Germinal center (tissue), 1 donor: ENCODE measurements at places on chromosomes 11 and 22.

DNA sequence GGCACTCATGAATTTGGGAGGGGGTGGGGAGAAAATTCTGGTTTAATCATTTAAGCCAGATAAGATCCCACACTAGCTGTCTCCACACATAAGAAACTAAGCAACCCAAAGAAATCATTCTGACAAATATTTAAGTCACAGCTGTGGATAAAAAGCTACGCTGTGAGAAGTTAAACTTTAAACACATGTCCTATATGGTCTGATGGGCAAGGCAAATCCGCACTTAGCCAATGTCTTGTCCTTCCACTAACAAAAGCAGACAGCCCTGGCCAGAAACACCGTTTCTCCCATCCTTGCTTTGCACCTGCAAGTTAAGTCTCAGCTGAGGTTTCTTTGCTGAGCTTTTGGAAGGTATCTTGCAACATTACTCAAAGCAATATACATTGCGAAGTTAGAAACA is 68.0 kb downstream of the ETS1 start:
- peak; percentile 33 for DNase-seq

- no peak for DNase-seq
Observed at GRCh38 chr22:34834059-34834458, 231.9 kb upstream of the ISX start.

GRCh38 chr22:38353142-38353629 is 36.0 kb upstream of the CSNK1E start:
- peak; percentile 79 for DNase-seq

- DNase-seq: no peak
Observed at GRCh38 chr11:134752526-134752925, 340.5 kb upstream of the B3GAT1 start.

DNA sequence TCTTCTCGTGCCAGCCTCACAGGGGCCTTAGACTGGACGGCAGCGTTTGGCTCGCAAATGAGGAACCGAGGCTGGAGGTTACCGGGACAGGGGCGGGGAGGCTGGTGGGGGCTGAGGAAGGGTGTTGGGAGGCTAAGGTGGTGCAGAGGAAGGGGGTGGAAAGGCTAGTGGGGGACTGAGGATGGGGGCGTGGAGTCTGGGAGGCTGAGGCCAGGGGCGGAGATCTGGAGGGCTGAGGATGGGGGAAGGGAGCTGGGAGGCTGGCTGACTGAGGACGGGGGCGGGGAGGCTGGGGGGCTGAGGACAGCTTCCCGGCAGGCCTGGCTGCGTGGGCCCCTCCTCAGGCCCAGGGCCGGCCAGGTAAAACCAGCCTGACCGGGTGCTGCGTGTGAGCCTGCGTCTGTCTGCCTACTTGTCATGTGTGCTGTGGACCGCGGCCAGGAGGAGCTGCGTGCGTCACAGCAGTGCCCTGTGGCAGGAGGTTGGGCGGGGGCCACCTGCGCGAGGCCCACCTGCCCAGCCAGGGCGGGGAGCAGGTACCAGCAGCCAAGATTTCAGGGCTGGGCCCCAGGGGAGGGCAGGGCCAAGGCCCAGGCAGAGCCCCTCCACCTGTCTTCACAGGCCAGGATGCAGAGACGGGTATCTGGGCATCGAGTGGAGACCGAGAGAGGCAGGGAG is 9.4 kb upstream of the PIM3 start:
- no peak for DNase-seq

DNA sequence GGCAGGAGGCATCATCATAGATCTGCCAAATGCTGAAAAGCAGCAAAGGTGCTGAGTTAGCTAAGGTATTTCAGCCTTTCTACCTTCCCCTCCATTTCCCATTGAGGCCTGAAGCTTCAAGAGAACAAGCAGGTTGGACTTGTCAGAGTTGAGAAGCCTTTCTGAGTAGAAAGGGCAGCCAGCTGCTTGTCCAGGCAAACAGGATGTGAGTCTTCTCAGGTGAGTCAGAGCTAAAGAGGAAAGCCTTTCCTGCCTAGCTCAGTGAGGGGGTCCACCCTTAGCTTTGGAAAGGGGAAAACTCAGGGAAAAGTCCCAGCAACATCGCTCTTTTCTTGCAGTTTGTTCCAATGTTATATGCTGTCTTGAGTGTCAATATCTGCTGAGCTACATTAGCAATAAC is 13.2 kb upstream of the MPZL2 start:
- no peak for DNase-seq

DNA sequence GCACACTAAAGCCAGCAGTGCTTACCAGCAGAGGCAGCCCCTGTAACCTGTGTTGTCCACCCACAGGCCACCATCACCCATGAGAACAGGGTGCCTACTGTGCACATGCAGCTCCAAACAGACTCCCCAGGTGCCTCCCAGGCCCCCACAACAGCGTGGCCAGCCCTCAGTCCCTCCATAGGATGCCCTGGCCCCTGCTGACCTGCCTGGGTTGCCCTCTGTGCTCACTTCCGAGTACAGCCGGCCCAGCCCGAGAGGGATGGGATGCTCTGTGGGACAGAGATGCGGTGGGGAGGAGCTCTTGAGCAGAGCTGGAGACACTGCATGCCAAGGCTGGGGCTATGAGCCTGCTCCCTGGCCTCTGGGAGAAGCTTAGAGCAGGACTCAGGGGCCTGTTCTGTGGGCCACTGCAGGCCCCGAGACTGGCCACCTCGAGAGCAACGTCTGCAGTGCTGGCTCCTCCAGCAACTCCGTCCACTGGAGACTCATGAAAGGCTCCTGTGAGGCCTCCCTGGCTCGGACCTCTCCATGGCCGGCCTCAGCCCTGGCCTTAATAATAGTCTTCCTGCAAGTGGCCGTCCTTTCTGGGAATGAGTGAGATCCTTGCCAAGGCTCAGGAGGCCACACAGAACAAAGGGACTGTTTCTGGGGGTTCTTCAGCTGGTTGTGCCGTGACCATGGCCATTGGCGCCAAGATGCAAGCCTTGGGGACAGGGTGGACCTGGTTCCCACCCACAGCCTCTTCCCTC is 27.0 kb downstream of the FADS2 start:
- DNase-seq: no peak

DNA sequence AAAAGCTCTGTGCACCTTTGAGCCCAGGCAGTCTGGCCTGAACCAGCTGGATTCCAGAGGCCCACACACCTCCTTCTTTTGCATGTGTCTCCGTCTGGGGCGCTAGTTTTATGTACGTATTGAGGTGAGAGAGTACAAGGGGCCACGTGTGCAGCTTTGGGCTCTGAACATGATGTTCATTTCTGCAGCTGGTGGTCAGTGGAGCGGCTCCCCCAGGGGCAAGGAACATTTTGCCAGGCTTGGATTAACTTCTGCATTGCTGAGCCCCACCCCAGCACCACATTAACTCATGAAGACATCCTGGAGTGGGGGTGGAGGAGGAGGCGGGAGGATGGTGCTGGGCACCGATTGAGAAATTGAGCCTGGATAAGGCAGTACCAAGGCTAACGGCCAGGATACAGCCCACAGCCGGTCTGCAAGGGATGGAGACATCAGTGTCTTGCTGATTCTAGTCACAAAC is 13.8 kb downstream of the USP2 start:
- no peak for DNase-seq

- DNase-seq: no peak
Observed at GRCh38 chr22:19880786-19881569, 26.3 kb upstream of the GNB1L start.

GRCh38 chr11:10784232-10785145 is 24.2 kb downstream of the EIF4G2 start:
- DNase-seq: no peak

DNA sequence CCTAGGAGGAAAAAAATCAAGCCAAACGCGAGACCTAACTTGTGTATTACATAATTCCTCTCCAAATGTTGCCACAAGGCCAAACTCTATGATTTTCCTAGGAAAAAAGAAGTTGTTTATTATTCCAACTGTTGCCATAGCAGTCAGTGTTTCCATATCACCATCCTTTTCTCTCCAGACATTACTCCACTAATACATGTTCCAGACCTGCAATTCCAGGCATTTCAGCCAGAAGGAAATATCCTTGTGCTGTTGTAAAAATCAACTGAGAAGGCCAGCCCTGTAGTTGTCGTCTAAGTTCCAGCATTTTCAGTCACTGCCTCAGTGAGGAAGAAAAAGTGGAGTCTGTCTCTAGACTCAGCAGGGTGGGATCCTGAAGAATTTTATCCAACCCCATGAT is 33.1 kb upstream of the PAMR1 start:
- no peak for DNase-seq

DNA sequence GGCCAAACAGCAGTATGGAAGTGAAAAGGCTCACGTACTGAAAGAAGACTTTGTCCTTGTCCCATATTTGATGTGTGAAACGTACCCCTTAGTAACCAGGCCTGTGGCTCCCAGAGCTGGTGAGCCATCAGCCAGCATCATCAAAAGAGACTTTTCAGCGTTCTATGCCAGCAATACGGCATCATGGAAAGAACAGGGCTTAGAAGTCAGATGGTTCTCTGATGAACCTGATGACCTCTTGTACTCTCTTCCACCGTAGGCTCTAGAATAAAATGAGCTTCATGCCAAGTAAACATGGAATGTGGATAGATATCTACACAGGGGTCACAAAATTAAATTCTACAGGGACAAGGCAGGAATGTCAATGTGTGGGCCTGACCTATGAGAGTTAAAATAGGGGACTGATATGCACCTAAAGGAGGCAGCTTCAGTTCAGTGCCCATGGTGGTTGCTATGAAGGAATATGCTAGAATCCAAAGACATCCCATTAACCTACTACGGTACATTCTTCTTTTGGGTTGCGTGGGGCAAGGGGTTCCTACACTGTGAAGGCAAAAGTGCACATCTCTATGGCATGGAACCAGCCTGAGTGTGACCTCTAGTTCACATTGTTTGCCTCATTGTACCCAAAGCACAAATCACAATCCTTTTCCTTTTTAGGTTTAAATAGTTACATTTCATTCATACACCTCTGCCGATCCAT is 130.6 kb downstream of the ETS1 start:
- DNase-seq: no peak

DNA sequence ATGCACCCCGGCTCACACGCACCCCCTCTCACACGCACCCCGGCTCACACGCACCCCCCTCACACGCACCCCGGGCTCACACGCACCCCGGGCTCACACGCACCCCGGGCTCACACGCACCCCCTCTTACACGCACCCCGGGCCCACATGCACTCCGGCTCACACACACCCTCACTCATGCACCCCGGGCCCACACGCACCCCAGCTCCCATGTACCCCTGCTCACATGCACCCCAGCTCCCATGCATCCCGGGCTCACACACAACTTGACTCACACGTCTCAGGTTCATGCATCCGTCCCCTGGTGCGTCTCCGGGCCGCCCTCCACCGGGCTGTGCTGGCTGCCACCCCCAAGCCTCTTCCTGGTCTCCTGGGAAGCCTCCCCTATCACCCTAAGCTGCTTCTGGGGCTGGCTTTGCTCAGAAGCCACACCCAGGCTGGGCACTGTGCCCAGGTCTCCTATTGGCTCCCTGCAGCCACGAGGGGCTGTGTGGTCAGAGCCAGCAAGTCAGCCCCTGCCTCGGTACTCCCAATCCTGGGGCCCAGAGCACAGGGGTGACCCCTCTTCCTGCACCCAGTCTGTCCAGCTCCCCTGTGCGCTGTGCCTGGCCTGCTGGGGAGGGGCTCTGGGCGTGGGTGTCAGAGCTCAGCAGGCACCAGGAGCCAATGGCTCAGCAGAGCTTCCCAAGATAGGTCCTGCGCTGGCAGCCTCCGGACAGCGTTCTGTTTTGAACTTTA is 16.9 kb downstream of the TSPAN4 start:
- no peak for DNase-seq

GRCh38 chr11:122727101-122727929 is 71.8 kb downstream of the UBASH3B start:
- no peak for DNase-seq

DNA sequence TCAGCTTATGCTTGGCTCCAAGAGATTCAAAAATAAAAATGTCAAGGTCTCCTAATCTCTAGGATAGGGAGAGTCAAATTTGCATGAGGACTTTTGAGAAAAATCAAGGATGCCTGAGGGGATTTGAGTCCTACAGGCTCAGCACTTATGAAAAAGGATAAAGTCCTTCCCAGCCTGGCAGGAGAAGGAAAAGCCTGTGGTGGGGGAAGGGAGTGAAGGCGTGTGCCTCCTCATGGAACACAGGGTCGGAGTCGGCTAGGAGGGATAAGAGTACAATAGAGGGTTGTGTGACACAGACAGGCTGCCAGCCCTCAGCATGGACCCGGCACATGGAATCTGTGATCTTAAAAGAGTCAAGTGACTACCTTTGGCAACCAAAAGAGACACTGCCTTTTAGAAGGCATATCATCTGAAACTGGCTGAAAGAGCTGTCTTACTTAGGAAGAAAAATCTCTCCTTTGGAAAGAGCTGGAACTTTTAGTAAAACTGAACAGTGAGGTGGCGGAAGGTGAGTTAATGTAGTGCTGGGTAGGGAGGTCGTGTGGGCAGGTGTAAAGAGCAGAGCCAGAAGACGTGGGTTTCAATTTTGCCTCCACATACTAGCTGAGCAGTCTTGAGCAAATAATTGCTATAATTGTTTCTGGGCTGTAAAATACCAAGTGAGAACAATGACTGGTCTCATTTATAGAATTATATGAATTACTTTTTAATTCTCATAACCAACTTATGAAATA is 58.8 kb upstream of the RDX start:
- no peak for DNase-seq

GRCh38 chr22:30250661-30251267 is 4.2 kb upstream of the LIF start:
- no peak for DNase-seq

GRCh38 chr11:118898400-118899295 is 15.0 kb downstream of the CXCR5 start:
- DNase-seq: no peak

DNA sequence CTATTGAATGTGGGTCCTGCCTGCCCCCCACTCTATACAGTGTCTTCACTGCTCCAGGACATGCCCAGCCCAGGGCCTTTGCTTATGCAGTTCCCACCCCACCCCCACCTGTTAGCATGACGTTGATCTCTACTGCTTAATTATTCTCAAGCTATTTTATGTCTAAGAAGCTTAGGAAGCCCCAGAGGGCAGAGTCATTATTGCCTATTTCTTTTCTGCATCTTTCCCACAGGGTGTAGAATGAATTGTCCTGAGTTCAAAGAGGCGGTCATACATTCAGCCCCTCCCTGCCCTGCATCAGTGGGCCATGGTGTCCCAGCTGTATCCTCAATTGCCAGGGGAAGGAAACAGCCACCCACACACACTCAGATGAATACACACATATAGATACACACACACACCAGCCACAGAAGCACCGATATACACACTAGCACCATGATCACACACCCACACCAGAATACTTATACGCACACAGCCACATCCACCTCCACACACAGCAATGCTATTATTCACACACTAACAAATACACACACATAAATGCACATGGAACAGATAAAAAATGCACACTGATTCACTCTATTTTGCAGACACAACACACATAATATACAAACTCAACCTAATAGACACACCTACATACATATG is 1.5 kb downstream of the PDE2A start:
- no peak for DNase-seq

GRCh38 chr11:114272311-114272710 is 23.9 kb upstream of the NNMT start:
- no peak for DNase-seq

- DNase-seq: no peak
Observed at GRCh38 chr11:120696597-120697218, 185.2 kb downstream of the GRIK4 start.

- DNase-seq: no peak
Observed at GRCh38 chr11:119854521-119854920, 125.5 kb upstream of the NECTIN1 start.
